Adrenal gland (tissue), 19 donors: ENCODE measurements at places on chromosomes 1 and 21. TPM values are rescaled to one million over a fixed set of nuclear protein-coding genes. Genes with fewer than 3 reads are reported as not detected.

MFSD2A gene
- 1.1 TPM for polyA plus RNA-seq

KCNK1 gene
- 3.6 TPM for polyA plus RNA-seq

OR2T11 gene
- polyA plus RNA-seq: not detected

CHI3L1 gene
- polyA plus RNA-seq: 19.1 TPM

OR10J1 gene
- polyA plus RNA-seq: not detected

IFI44L gene
- polyA plus RNA-seq: 20.6 TPM

APOBEC4 gene
- polyA plus RNA-seq: not detected

LINGO4 gene
- polyA plus RNA-seq: 0.20 TPM

NPR1 gene
- 47.9 TPM for polyA plus RNA-seq

CRB1 gene
- polyA plus RNA-seq: 0.71 TPM

TMEM269 gene
- polyA plus RNA-seq: not detected

ADGRB2 gene
- polyA plus RNA-seq: 9.2 TPM

PTAFR gene
- polyA plus RNA-seq: 1.7 TPM

CLCA4 gene
- polyA plus RNA-seq: 0.20 TPM

TMEM82 gene
- polyA plus RNA-seq: not detected

SH3BGR gene
- 34.3 TPM for polyA plus RNA-seq

PTCH2 gene
- polyA plus RNA-seq: 0.40 TPM

KCNQ4 gene
- polyA plus RNA-seq: 0.61 TPM

HJV gene
- polyA plus RNA-seq: 0.07 TPM

NPPB gene
- not detected for polyA plus RNA-seq

JAM2 gene
- 16.2 TPM for polyA plus RNA-seq

PLD5 gene
- 3.4 TPM for polyA plus RNA-seq

ZP4 gene
- polyA plus RNA-seq: not detected

SLC45A1 gene
- 1.2 TPM for polyA plus RNA-seq

AMY1B gene
- polyA plus RNA-seq: not detected

DIO1 gene
- polyA plus RNA-seq: not detected

RABGGTB gene
- 91.9 TPM for polyA plus RNA-seq
